ENCODE measurements at places on chromosomes 12 and 14.

GRCh38 chr14:76109087-76109880, 42.4 kb upstream of the GPATCH2L start:
- DNase-seq: no peak

DNA sequence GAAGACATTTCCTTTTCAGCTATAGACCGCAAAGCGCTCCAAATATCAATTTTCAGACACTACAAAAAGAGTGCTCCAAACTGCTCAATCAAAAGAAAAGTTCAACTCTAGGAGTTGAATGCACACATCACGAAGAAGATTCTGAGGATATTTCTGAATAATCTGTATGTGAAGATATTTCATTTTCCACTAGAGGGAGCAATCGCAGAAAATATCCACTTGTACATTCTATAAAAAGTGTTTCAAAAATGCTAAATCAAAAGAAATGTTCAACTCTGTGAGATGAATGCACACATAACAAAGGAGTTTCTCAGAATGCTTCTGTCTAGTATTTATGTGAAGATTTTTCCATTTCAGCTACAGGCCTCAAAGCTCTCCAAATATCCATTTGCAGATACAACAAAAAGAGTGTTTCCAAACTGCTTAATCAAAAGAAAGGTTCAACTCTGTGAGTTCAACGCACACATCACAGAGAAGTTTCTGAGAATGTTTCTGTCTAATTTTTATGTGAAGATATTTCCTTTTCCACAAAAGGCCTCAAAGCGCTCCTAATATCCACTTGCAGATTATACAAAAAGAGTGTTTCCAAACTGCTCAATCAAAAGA, 643.8 kb upstream of the ALG10B start:
- DNase-seq: no peak

DNA sequence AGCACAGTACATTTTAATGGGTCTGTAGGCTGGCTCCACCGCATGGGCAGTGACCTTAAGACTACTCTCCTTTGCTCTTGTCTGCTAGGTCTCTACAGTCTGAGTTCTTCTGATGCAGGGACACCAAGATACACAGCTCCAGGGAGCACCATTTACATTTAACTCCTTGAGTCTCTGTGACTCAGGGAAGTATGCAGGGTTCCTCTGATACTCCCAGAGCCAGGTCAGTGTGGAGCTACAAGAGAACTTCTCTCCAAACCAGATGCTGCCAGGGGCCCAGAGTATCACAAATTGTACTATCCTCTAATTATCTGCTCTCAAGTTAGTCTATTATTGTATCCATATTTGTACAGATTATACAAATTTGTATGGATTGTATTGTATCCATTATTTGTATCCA, 15.2 kb downstream of the ZFP36L1 start:
- DNase-seq: no peak

GRCh38 chr14:54909817-54910558, 7.4 kb upstream of the GCH1 start:
- no peak for DNase-seq

- no peak for DNase-seq
These were observed 13.3 kb downstream of the TMEM119 start for GRCh38 chr12:108584456-108585065.

GRCh38 chr12:563787-564298, 99.4 kb downstream of the NINJ2 start:
- DNase-seq: no peak

- DNase-seq: no peak
These were observed 11.6 kb downstream of the WNT5B start for GRCh38 chr12:1640328-1641234.

GRCh38 chr12:88273875-88274274, 131.8 kb downstream of the TMTC3 start:
- DNase-seq: no peak

DNA sequence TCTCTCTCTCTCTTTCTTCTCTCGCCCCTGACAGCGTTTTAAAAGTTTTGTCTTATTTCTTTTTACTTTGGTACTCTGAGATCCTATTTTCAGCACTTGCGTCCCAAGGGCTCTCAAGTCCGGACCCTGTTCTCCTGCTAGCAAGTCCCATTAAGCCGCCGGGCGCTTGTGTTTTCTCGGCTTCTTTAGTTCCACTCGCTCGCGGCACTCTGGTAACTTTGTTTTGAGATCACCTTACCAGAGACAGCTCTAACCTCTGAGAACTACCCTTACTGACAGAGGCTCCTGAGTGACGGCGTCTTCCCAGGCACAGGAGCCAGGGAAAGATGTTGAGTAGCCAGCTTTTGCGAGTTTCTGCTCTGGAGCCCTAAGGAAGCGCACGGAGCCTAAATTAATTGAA, 2.7 kb upstream of the MYF5 start:
- no peak for DNase-seq

DNA sequence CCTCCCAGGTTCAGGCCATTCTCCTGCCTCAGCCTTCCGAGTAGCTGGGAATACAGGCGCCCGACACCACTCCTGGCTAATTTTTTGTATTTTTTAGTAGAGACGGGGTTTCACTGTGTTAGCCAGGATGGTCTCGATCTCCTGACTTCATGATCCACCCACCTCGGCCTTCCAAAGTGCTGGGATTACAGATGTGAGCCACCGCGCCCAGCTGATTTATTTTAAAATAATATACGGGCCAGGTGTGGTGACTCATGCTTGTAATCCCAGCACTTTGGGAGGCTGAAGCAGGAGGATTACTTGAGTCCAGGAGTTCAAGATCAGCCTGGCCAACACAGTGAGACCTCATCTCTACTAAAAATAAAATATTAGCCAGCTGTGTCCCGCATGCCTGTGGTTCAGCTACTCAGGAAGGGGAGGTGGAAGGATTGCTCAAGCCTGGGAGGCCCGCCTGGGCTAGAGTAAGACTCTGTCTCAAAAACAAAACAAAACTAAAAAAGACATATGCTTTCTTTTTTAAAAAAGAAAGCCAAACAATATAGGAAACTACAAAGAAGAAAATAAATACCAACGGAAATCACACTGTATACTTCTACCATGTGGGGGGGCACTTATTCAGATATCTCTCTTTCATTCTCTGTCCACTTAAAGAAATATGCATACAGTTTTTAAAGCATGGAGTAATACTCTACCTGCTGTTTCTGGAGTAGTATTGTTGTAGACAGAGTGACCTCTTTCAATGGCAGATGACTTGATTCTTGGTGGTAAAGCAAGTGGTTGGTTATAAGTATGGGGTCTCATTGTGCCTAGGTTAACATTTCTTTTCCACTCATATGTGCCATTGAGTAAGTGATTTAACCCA, 930 bp upstream of the MIA2 start:
- DNase-seq: no peak

- peak; percentile 39 for DNase-seq
These were observed 44.6 kb downstream of the MLXIP start for GRCh38 chr12:122123051-122123760.

Data from bone marrow (tissue), 2 donors.